Heart right ventricle (tissue), 16 donors: ENCODE measurements at places on chromosomes 1 and 21. TPM values are rescaled to one million over a fixed set of nuclear protein-coding genes. Genes with fewer than 3 reads are reported as not detected.

Gene E2F2
- total RNA-seq: 0.17 TPM

Gene GBP7
- not detected for total RNA-seq

DNA sequence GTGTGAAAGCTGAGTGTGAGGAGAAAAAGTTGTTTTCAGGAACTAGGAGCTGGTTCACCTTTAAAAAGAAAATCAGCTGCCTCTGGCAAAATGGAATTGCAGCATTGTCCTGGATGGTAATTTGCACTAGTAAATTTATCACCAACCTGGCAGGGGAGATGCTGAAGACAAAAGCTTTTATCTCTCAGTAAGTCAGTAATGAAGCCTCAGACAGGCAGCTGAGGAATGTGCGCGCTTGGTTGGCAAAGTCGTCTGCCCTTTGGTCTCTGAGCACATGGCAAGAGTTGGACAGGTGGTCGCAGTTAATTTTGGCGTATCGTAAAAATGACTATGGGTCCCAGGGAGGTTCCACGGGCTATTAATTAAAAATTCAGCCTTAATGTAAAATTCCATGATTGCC lies 131.9 kb downstream of the BACH1 start:
- H3K27me3 ChIP-seq: no peaks in the 10 kb centered on the region
- H3K36me3 ChIP-seq: no peaks in the 10 kb centered on the region
- no peaks in the 10 kb centered on the region for H3K4me1 ChIP-seq

DNA sequence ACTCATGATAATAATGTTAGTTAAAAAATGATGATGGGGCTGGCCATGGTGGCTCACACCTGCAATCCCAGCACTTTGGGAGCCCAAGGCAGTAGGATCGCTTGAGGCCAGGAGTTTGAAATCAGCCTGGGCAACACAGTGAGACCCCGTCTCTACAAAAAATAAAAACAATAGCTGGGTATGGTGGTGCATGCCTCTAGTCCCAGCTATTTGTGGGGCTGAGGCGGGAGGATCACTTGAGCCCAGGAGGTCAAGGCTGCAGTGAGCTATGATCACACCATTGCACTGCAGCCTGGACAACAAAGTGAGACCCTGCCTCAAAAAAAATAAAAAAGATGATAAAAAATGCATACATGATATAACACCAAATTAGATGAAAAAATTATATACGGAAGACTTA lies 5.3 kb downstream of the P3H1 start:
- DNase-seq: no peak
- H3K4me3 ChIP-seq: no peak overlapping the region
- peaks cover 20% of the 10 kb centered on the region for H3K4me1 ChIP-seq
- H3K27me3 ChIP-seq: no peaks in the 10 kb centered on the region
- H3K27ac ChIP-seq: no peak overlapping the region
- H3K36me3 ChIP-seq: peaks cover 62% of the 10 kb centered on the region

DNA sequence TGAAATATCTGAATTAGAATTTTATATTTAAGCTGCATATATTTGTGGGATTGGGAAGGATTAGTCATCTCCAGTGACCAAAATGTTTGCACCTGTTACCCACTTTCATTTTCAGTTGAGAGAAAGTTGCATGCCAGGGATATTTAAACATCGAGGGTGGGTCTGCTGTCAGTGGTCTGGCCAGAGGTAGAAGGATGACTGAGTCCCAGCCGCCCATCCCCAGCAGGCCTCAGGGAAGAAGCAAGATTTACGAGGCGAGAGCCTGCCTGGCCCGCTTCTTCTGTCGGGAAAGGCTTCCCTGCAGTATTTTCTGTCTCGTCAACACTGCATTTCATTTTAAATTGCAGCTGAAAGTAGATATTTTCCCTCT lies 1.4 kb upstream of the MAN1C1 start:
- no peaks in the 10 kb centered on the region for H3K27me3 ChIP-seq
- H3K4me3 ChIP-seq: no peak overlapping the region
- DNase-seq: no peak

DNA sequence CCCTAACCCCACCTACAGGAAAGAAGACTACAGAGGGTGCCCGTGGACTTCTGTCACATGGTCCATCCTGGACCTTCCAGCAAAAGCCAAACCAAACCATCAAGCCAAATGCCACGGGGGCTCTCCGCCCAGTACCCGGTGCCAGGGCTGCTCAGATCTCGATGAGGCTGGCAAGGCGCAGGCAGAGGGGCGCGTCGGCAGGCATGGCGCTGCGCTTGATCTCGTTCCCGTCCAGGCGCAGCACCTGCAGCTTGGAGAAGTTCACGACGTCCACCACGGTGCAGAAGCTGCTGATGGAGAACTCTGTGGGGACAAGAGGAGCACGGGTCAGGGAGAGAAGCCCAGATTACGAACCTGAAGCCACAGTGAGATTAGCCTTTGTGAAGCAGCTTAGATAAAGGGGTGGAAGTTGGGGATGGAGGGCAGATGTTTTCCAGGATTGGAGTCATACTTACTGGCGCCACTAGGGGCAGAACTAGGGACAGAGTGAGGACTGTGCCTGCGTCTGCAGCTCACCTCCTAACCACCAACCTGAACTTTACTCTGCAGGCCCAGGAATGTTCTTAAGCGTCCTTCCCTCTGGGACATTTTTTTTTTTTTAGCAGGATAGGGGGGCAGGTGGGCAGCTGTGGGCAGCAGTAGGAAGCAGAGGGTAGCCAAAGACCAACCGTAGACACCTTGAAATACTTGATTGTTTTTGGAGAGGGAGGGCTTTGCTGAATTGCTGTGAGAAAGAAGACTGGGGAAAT lies 8.6 kb downstream of the FMOD start:
- peaks cover 8% of the 10 kb centered on the region for H3K4me1 ChIP-seq
- H3K27ac ChIP-seq: no peak overlapping the region
- H3K36me3 ChIP-seq: no peaks in the 10 kb centered on the region
- H3K27me3 ChIP-seq: no peaks in the 10 kb centered on the region
- no peak for DNase-seq
